ENCODE measurements at places on chromosomes 5 and 9. TPM values are rescaled to one million over a fixed set of nuclear protein-coding genes. Genes with fewer than 3 reads are reported as not detected.

The SPTAN1 gene
- 301 TPM for total RNA-seq

The PCDHB12 gene
- total RNA-seq: not detected

The PCDHB2 gene
- total RNA-seq: not detected

The CCDC183 gene
- total RNA-seq: 0.56 TPM

DNA sequence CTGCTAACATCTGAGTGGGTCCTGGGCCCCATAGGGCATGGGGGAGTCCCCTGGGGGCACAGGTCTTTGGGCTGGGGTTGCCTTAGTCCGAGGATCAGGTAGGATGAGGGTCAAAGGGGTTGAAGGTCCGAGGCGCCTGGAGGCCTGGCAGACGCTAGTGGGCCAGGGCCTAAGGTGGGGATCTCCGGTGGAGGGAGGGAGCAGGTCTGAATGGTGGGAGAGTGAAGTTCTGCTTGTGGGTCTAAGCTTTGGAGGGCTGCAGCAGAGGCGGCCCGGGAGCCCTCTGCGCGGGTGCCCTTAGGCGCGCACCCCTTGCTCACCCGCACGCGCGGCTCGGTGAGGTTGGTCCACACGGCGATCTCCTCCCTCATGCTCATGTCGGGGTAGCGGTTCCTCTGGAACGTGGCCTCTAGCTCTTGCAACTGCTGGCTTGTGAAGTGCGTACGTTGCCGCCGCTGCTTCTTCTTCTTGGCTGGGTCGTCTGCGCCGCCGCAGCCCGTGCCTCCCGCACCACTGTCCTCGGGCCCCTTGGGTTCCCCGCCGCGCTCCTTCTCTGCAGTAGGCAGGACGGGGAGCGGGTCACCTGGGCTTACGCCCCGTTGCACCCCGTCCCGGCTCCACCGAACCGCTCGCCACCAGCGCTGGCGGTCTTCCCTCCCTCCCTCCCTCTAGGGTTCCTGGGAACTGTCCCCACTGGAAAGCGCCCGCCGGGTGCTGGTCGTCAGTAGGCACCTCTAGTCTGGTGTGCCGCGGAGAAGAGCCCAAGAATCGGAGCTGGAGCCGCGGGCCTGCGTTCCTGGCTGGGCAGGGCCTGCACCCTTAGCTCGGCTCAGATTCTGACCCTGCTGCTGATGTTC is 2.8 kb downstream of the PITX1 start:
- no peak for DNase-seq

GRCh38 chr5:154858972-154859871 is 795 bp downstream of the CNOT8 start:
- DNase-seq: peak; percentile 18

- DNase-seq: peak; percentile 3
Observed at GRCh38 chr9:27460226-27461023, 63.7 kb upstream of the IFNK start.

DNA sequence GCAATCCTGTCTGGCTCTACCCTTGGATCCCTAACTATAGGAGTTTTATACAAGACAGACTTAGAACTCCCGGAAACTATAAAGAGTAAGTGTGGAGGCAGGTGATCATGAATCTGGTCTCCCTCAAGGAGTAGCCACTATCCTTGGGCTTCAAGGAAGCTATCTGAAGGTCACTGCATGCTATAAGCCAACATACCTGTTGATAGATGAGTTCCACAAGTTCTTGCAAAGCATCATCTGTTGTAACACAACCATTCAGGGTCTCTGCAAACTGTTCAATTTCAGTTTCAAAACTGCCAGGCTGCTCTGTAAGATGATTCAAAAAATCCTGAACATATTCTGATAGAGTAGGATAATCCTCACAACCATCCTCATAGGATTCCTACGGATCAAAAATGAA is 9.3 kb downstream of the PAIP1 start:
- DNase-seq: no peak

GRCh38 chr9:125494653-125494915 is 212.4 kb downstream of the MAPKAP1 start:
- DNase-seq: no peak
